ENCODE measurements at places on chromosomes 4 and X.
A peak's percentile ranks its signal among the peaks of the same experiment; 100 is the strongest.

GRCh38 chr4:108965016-108965415, 202.2 kb upstream of the ETNPPL start:
- DNase-seq, result no peak

DNA sequence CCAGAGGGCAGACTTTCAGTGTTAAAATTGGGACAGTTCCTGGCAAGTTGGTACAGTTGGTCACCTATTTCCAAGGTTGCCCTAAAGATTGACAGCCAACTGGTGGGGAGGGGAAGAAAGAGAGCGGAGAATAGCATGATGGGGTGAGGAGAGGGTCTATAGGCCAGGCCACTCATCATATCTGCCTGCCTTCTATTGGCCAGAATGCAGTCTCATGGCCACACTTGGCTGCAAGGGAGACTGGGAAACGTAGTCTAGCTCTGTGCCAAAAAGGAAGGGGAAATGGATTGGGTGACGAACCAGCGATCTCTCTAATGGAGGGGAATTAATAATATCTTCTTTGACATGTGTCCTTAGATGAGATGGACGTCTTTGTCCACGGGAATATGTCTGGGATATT, 197.4 kb upstream of the ATP6AP2 start:
- no peak for DNase-seq

DNA sequence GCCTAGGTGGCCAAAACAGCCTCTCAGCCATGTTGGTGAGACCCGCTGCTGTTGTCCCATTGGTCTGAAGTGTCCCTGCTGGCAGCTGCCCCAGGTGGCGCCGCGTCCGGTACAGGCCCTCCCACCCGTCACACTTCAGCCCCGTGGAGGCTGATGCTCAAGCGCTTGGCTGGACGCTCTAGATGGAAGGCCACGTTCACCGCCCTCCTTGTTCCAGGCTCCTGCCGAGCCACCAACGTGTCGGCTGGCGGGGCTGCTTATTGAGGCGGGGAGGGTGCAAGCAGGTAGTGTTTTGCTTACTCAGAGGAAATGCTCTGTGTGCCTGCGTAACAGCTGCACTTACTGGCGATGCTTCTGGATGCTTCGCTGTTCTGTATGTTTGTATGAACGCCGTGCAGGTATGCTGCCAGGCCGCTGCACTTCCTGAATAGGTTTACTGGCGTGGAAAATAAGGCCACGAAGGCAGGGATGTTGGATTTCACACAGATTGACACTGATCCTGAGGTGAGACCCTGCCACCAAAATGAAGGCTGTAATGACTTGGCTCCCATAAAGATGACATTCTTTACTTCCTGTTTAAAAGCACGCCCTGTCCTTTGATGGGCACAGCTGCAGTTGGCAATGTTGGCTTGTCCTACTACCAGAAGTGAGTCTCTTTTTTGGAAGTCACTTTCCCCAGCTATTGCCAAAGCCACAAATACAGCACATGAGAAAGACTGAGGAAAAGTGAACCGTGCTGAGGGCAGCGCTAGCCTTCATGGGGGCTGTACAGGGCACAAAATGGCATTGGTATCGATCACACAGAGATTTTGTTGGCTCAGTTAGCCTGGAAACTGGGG, 21.0 kb upstream of the CLCN4 start:
- DNase-seq, result no peak

- peak; percentile 81 for DNase-seq
Measured at GRCh38 chr4:171025776-171026175, 787.4 kb upstream of the GALNTL6 start.

DNA sequence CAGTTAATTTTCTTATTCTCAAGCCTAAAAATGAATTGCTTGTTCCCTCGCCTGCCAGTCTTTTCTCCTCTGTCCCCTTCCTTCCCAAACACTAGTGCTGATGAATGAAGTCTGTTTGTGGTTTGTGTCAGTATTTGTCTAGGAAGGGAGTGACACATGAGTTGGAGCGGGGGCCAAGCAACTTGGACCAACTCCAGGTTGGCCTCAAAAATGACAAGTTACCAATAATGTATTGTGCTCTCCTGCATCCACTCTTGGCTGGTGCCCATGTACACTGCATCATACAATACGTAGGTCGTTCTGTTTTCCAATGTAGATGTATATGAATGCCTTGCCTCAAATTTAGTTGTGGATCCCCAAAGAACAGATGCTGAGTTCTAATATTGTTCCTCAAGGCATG, 223.0 kb upstream of the GPC4 start:
- DNase-seq, result no peak

- DNase-seq, result no peak
Measured at GRCh38 chrX:97504431-97504830, 620.7 kb downstream of the RPA4 start.

DNA sequence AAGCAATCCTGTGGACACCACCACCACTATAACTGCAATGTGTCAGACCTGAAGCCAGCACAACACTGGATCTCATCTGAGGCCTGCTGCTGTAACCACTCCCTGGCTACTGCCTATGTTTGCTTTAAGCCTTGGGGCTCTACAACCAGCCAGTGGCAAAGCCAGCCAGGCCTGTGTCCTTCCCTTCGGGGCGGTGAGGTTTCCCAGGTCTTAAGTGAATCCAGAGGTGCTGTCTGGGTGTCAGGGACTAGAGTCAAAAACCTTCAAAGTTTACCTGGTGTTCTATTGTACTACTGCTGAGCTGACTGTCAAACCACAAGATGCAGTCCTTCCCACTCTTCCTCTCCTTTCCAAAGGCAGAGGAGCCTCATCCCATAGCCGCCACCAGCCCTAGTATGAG, 750.5 kb downstream of the FAM133A start:
- DNase-seq, result no peak

- peak; percentile 61 for DNase-seq
Measured at GRCh38 chr4:115272185-115272584, 158.8 kb upstream of the NDST4 start.

DNA sequence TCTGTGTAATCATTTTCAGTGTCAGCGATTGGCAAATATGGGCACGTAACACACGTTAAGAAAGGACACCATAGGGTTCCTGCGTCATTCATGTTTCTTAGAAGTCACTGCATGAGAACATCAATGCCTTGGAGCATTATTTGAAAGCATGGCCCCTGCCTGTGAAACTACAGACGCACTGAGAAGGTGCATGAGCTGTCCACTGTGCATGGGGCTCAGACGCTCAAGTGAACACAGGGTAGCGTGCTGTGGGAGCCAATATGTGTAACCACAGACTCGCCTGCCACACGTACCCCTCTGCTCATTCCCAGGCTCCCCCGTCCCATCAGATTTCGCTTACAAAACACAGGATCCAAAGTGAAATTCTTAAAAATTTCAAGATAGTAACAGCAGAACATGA, 6.5 kb downstream of the PPP2R2C start:
- DNase-seq, result no peak

DNA sequence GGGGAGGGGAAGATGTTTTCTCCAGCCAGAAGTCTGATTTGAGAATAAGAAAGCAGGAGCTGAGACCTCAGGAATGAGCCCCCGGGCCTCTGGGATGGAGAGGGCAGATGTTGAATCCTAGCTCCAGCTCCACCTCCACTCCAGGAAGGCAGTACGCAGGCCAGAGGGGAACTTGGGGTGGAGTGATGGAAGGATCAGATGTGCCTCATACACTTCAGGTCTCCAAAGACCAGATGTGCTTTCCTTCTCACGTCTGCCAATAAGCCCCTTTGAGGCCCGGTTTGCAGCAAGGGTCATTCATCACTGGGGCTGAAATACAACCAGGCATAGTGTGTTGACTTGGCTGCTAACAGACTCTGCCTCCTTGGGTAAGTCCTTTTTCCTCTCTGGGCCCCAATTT, 28.1 kb downstream of the STARD8 start:
- no peak for DNase-seq

DNA sequence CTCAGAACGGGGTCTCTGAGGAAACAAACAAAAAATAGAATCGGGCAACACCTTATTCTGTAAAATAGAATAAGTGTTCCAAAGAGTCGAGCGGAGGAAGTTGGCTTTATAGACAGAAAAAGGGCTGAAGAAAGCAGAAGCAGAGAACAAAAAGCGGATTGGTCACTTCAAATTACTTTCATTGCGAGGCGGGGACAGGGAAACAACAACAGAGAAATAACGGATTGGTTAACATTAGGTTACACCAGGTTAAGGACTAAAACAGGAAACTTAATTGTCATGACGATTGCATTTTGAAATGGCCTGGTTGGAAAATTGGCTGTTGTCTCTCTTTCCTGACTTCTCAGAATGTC, 433 bp upstream of the COQ2 start:
- DNase-seq, result peak; percentile 89

GRCh38 chr4:118718511-118719170, 33.4 kb downstream of the METTL14 start:
- DNase-seq, result no peak

DNA sequence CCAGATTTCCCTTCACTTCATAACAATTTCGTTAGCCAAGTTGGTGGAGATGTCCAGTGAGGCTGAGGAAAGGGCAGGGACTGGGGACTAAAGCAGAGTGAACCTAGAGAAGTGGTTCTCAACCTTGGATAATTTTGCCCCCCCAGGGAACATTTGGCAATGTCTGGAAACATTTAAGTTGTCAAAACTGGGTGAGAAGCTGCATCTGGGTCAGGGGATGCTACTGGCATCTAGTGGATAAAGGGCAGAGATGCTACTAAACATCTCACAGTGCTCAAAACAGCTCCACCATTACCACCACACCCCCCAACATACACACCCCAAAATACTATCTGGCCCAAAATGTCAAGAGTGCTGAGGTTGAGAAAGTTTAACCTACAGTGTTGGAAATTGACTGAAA, 32.0 kb upstream of the FGF16 start:
- peak; percentile 9 for DNase-seq

DNA sequence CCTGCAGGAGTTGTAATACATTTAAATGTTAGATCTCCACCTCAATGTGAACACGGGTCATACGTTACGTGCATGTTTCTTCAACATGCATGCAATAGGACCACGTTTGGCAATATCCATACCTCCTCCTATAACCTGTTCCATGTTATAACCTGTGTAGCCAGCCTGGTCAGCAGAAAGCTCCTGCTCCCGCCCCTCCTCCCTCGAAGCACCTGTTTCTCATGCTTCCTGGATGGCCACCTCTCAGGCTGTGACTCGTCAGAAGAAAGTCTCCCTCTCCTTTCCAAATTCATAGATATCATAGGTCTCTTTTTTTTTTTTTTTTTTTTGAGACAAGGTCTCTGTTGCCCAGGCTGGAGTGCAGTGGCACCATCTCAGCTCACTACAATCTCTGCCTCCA, 96.5 kb downstream of the HMX1 start:
- no peak for DNase-seq

GRCh38 chrX:146451136-146451535, 358.4 kb upstream of the CXorf51B start:
- no peak for DNase-seq

DNA sequence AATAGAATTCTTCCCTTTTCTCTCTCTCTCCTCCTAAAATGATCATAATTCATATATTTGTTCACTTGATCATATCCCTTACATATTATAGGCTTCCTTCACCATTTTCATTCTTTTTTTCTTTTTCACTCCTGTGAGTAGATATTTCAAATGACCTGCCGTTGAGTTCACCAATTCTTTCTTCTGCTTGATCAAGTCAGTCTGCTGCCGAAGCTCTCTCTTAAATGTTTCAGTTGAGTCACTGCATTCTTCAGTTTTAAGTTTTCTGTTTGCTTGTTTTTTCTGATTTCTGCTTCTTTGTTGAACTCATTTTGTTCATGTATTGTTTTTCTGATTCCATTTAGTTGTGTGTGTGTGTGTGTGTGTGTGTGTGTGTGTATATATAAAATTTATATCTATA, 354.3 kb downstream of the GPAT3 start:
- no peak for DNase-seq
